ENCODE measurements at places on chromosomes 5 and 9. TPM values are rescaled to one million over a fixed set of nuclear protein-coding genes. Genes with fewer than 3 reads are reported as not detected.
A peak's percentile ranks its signal among the peaks of the same experiment; 100 is the strongest.

Gene TAF7
- 18.5 TPM for total RNA-seq

DNA sequence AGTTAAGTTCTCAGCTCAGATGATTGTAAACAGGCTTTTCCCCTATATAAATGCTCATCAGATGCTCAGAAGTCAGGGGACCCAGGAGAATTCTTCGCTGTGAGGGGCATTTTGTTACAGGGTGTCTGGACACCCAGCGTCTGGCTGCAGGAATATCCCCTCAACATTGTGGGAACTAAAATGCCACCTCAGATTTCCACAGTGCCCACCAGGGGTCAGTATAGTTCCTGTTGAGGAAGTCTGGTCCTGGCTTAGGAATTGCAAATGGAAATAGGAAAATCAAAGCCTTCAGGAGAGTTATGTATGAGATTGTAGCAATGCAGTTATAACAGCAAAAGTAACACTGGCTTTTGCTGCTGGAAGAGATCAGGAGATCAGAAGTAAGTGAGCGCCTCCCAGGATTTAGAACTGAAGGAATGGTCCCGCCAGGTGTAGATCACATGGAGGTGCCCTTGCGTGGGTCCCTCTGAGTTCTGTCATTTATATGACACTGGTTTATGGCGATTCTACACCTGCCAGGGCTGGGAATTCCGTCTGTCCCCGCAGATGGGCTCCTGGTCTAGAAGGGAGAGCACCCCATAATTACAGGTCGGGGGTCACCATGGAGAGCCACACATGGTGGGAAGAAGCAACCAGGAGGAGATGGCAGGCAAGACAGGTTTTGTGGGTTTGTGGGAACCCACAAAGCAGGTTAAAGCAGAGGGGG is 47.1 kb upstream of the CTSL start:
- H3K27ac ChIP-seq = no peak overlapping the region
- peaks cover 11% of the 10 kb centered on the region for H3K4me1 ChIP-seq
- no peak for DNase-seq
- no peak overlapping the region for H3K4me3 ChIP-seq
- H3K27me3 ChIP-seq = no peaks in the 10 kb centered on the region
- no peaks in the 10 kb centered on the region for H3K36me3 ChIP-seq

- H3K27me3 ChIP-seq = no peaks in the 10 kb centered on the region
- no peak overlapping the region for H3K4me3 ChIP-seq
Observed at GRCh38 chr5:82885627-82886389, 191.4 kb downstream of the TMEM167A start.

Gene ZNF367
- total RNA-seq = 1.1 TPM

Gene ZNF618
- 8.3 TPM for total RNA-seq

DNA sequence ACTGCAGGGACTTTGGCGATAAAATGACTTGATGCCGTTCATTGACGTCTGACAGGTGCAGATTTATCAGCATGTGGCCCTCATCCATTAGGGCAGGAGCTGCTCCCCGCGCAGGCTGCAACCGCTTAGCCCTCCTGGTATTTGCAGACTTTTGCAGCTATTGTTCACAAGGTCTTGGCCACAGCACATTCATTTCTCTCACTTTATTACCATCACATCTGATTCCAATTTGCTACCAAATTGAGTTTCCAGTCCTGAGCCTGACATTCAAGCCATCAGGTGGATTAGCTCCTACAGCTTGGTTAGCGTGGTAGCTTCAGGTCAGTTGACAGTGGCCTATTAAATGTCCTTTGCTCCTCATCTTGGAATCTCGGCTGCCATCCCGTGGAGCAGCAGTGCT is 299.2 kb downstream of the CD180 start:
- H3K36me3 ChIP-seq = no peaks in the 10 kb centered on the region
- H3K4me3 ChIP-seq = no peak overlapping the region
- no peaks in the 10 kb centered on the region for H3K4me1 ChIP-seq
- H3K27ac ChIP-seq = no peak overlapping the region
- DNase-seq = no peak

Gene PRR16
- total RNA-seq = 0.55 TPM

Gene PCDHA2
- total RNA-seq = 0.17 TPM

DNA sequence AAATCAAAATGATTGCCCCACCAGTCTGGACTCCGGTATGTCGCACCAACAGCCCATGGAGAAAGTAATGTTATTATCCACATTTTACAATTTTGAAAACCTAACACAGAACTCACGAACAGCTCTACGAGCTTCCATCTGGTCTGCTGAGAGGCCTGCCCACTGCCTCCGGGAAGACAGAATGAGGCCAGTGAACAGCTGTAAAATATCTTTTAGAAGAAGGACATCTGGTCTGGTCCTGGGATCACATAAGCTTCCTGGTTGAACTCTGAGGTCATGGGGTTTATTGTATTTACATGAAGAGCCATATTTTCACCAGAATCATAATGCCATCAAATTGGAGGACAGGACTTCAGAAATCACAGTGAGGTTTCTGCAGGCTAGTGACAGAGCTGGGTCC is 89.0 kb downstream of the FRMD3 start:
- no peaks in the 10 kb centered on the region for H3K36me3 ChIP-seq
- no peak overlapping the region for H3K27ac ChIP-seq
- no peak for DNase-seq
- H3K4me3 ChIP-seq = no peak overlapping the region

GRCh38 chr9:126934441-126934840 is 19.9 kb downstream of the RALGPS1 start:
- no peak overlapping the region for H3K4me3 ChIP-seq
- H3K27me3 ChIP-seq = no peaks in the 10 kb centered on the region
- H3K27ac ChIP-seq = no peak overlapping the region
- H3K36me3 ChIP-seq = no peaks in the 10 kb centered on the region
- H3K4me1 ChIP-seq = no peaks in the 10 kb centered on the region

- no peak overlapping the region for H3K4me3 ChIP-seq
- no peaks in the 10 kb centered on the region for H3K36me3 ChIP-seq
- no peaks in the 10 kb centered on the region for H3K4me1 ChIP-seq
- H3K27ac ChIP-seq = no peak overlapping the region
Observed at GRCh38 chr5:79224286-79224984, 11.5 kb upstream of the JMY start.

DNA sequence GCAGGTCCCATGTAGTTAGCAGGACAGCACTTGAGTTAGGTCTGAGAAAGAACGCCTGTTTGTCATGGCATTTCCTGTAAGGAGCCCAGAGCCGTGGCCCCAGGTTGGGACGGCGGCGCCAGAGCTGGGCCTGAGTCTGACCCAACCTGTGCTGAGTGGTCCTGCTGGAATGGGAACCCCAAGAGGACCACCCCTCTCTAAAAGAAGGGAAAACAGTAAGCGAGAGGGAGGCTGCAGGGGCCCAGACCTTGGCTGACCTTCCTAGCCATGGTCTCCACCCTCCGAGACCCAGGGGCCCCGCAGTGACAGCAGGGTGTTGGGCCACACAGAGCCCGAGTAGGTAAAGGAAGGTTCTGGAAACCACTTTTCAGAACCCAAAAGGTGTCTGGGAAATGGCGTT is 1.8 kb upstream of the LRRC14B start:
- no peaks in the 10 kb centered on the region for H3K4me1 ChIP-seq
- H3K36me3 ChIP-seq = no peaks in the 10 kb centered on the region
- no peak overlapping the region for H3K27ac ChIP-seq
- H3K27me3 ChIP-seq = no peaks in the 10 kb centered on the region
- DNase-seq = no peak

Gene BARHL1
- not detected for total RNA-seq

Gene CCDC183
- 2.4 TPM for total RNA-seq

DNA sequence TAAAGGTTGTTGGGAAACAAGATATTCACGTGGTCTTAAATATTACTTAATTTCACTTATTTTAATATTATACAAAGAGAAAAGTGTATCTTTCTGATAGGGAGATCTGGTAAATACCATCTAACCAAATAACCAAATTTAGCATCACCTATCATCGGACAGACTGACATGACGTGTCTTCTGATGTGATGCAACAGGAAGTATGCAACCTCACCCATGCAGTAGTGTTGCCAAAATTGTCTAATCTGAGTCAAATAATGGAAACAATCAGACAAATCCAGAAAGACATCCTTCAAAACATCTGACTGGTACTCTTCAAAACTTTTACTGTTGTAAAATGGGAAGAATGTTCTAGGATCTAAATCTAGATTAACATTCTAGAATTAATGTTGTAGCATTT is 148.0 kb downstream of the FGF1 start:
- H3K27ac ChIP-seq = no peak overlapping the region
- no peaks in the 10 kb centered on the region for H3K27me3 ChIP-seq
- no peak overlapping the region for H3K4me3 ChIP-seq

- peak overlapping the region; percentile 81 for H3K27ac ChIP-seq
- no peak overlapping the region for H3K4me3 ChIP-seq
- H3K36me3 ChIP-seq = no peaks in the 10 kb centered on the region
- no peaks in the 10 kb centered on the region for H3K4me1 ChIP-seq
Observed at GRCh38 chr5:14035859-14036503, 91.5 kb upstream of the DNAH5 start.

Gene FOXD4L4
- 0.13 TPM for total RNA-seq

Gene LMX1B
- total RNA-seq = 0.14 TPM

Gene ZNF169
- total RNA-seq = 3.0 TPM

Gene PAXX
- total RNA-seq = 21.8 TPM

GRCh38 chr5:113572716-113573115 is 59.2 kb downstream of the YTHDC2 start:
- H3K27me3 ChIP-seq = no peaks in the 10 kb centered on the region
- H3K4me3 ChIP-seq = no peak overlapping the region
- H3K36me3 ChIP-seq = no peaks in the 10 kb centered on the region
- no peak overlapping the region for H3K27ac ChIP-seq

DNA sequence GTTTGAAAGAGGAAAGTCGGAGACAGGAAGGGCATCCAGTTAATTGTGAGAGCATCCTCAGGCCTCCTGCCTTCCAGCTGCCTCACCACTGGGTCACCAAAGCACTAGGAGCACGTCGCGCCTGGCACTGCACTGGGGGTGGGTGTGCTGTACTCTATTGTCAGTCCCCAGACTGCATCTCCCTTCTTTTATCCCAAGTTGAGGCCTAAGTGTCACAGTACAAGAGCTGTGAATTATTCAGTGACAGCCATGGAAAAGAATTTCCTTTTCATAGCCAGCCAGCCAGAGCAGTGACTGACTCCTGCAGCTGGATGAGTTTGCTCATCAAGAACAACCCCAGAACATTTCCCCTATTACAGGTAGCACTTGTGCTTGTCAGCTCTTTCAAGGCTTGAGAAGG is 16.3 kb downstream of the CLTA start:
- peaks cover 67% of the 10 kb centered on the region for H3K36me3 ChIP-seq
- no peak overlapping the region for H3K4me3 ChIP-seq
- no peaks in the 10 kb centered on the region for H3K27me3 ChIP-seq
- peaks cover 7% of the 10 kb centered on the region for H3K4me1 ChIP-seq
- no peak for DNase-seq

- H3K36me3 ChIP-seq = peaks cover 12% of the 10 kb centered on the region
- no peak for DNase-seq
- no peaks in the 10 kb centered on the region for H3K4me1 ChIP-seq
- H3K27me3 ChIP-seq = no peaks in the 10 kb centered on the region
Observed at GRCh38 chr5:76662521-76662920, 39.3 kb upstream of the F2RL2 start.

Gene OSMR
- total RNA-seq = 8.8 TPM

DNA sequence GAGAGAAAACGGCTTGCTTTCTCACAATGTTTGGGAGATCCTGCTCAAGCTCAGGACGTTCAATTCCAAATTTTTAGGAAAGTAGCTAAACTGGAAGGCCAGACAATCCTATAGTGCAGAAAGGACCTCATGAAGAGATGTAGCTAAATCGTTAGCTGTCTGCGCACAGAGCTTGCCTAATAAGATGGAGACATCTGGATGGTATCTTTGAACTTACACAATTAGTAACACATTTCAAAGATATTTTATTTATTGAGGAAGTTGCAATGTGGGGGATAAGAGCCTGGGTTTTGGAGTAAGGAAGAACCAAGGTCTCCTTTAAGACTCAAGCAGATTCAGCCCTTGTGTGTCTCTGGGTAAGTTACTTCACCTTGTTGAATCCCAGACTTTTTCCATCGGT is 28.6 kb upstream of the RAB14 start:
- no peaks in the 10 kb centered on the region for H3K36me3 ChIP-seq
- H3K4me3 ChIP-seq = no peak overlapping the region
- H3K27me3 ChIP-seq = no peaks in the 10 kb centered on the region
- no peak for DNase-seq

DNA sequence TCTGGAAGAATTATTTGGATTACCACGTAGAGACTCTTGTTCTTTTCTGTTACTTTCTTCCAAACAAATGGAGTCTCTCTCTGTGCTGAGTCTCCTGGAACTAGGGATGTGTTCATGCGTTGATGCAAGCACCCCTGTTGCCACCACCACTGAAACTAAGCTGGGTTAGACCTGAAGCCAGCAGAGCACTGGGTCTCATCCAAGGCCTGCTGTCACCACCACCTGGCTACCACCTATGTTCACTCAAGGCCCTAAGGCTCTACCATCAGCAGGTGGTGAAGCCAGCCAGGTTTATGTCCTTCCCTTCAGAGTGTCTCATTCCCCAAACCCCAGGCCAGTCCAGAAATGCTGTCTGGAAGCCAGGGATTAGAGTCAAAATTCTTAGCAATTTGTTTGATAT is 13.3 kb downstream of the RIC1 start:
- peak; percentile 27 for DNase-seq
- H3K4me1 ChIP-seq = no peaks in the 10 kb centered on the region
- no peaks in the 10 kb centered on the region for H3K36me3 ChIP-seq

- no peak for DNase-seq
- H3K36me3 ChIP-seq = no peaks in the 10 kb centered on the region
- H3K27ac ChIP-seq = no peak overlapping the region
- H3K4me3 ChIP-seq = no peak overlapping the region
- no peaks in the 10 kb centered on the region for H3K4me1 ChIP-seq
Observed at GRCh38 chr5:169009123-169009522, 291.8 kb downstream of the SLIT3 start.

DNA sequence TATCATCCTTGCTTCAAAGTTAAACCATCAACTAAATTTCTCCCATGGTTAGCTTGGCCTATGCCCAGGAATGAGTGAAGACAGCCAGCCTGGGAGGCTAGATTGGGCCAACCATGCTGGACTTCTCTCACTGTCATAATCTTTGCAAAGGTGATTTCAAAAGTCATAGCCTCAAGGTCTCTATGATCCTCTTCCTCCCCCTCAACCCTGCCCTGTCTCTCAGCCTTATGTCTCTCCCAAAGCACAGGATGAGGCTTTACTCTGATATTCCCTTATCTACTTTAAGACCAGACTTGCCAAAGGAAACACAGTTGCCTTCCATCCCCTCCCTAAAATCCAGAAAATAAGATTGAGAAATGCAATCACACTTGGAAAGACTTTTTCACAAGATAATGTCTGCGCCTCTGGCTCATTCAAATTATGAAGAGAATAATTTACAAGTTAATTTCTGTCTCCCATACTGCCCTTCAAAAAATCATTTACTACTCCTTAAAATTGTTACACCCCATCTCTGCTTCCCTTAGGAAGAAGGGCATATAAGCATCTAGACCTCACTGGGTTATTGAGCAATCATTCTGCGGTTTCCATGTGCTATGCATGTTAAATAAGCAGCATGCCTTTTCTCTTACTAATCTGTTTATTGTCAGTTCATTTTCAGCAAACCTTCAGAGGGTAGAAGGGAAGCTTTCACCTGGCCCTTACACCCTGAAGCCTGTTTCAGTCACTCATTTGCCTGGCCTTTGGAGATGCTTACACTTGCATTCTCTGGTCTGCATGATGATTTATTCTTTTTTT is 113.8 kb upstream of the ANKRD55 start:
- H3K4me1 ChIP-seq = peaks cover 4% of the 10 kb centered on the region
- H3K4me3 ChIP-seq = no peak overlapping the region
- peak overlapping the region; percentile 25 for H3K27ac ChIP-seq
- no peak for DNase-seq
- no peaks in the 10 kb centered on the region for H3K27me3 ChIP-seq
- H3K36me3 ChIP-seq = no peaks in the 10 kb centered on the region

Data from pancreas (tissue), 10 donors.